ENCODE measurements at places on chromosomes 3 and 15.
A peak's percentile ranks its signal among the peaks of the same experiment; 100 is the strongest.

- DNase-seq = no peak
Observed at GRCh38 chr15:38609097-38609738, 44.6 kb upstream of the RASGRP1 start.

GRCh38 chr3:89613241-89613640, 505.8 kb downstream of the EPHA3 start:
- DNase-seq = no peak

DNA sequence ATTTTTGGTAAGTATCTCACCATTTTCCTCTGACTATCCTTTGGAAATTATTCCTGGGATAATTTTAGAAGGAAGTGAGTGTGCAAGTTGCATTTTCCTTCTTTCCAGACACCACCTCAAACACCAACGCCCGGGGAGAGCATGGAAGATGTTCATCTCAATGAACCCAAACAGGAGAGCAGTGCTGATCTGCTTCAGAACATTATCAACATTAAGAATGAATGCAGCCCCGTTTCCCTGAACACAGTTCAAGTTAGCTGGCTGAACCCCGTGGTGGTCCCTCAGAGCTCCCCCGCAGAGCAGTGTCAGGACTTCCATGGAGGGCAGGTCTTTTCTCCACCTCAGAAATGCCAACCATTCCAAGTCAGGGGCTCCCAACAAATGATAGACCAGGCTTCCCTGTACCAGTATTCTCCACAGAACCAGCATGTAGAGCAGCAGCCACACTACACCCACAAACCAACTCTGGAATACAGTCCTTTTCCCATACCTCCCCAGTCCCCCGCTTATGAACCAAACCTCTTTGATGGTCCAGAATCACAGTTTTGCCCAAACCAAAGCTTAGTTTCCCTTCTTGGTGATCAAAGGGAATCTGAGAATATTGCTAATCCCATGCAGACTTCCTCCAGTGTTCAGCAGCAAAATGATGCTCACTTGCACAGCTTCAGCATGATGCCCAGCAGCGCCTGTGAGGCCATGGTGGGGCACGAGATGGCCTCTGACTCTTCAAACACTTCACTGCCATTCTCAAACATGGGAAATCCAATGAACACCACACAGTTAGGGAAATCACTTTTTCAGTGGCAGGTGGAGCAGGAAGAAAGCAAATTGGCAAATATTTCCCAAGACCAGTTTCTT, 3.9 kb downstream of the NFKBIZ start:
- DNase-seq = no peak

GRCh38 chr15:52349052-52349700, 53.6 kb upstream of the MYO5C start:
- DNase-seq = peak; percentile 45

DNA sequence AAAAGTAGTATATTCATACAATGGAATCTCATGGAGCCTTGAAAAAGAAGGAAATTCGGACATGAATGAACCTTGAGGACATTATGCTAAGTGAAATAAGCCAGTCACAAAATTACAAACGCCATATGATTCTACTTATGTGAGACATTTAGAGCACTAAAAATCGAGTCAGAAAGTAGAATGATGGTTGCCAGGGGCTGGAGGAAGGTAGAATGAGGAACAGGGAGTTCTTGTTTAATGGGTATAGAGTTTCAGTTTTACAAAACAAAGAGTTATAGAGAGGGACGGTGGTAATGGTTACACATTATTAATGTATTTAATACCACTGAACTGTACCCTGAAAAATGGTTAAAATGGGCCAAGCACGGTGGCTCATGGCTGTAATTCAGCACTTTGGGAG, 19.5 kb downstream of the UBXN7 start:
- DNase-seq = no peak

DNA sequence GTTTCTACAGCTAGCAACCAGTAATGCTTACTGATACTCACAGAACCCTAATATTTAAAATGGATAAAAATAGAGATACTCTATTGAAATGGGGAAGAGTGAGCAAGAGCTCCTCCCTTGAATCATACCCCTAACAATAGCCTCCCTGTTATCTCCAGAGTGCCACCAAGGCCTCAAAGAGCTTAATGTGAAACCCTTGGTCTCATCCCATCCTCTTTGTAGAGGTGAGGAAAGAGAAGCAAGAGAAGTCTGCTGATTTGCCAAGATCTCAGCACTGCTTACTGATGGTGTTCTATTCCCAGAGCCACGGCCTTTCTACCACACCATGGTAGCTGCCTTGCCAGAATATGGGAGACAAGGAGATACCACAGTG, 463.4 kb upstream of the PROK2 start:
- DNase-seq = no peak

GRCh38 chr15:71225851-71226250, 110.6 kb downstream of the THSD4 start:
- DNase-seq = no peak

- peak; percentile 34 for DNase-seq
Observed at GRCh38 chr15:29676961-29677402, 145.3 kb downstream of the TJP1 start.

DNA sequence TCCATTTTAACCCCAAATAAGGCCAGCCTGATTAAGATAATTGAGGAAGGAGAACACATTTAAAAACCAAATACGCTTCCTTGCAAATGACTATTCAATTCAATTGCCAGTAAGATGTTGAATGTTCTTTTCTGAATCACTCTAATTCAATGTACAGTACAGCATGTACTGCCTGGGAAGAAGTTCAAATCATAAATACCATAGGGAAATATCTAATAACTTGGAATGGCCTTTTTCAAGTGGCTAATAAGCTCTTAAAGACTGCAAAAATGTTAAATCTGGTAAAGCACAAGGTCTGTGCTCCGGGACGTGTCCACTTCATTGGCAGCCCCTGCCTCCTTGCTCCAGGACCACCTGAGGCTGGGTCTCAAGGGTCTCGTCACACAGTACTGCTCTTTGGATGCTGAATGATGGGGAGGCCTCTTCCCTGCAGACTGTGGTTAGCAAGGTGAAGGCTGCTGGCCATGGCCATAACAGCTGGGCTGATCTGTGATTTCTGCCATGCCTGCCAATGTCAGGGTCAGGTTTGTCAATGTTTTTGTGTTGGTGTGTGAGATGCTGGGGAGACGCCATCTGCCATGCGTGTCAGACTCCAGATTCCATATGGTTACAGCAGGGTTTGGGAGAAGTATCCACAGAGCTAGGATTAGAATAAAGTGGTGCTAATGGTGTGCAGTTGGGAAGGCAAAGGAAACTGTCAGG, 300.5 kb downstream of the ADAMTS17 start:
- no peak for DNase-seq

GRCh38 chr3:105829229-105829628, 39.6 kb downstream of the CBLB start:
- DNase-seq = no peak

- DNase-seq = peak; percentile 46
Observed at GRCh38 chr15:40328176-40328575, 4.7 kb downstream of the INAFM2 start.

DNA sequence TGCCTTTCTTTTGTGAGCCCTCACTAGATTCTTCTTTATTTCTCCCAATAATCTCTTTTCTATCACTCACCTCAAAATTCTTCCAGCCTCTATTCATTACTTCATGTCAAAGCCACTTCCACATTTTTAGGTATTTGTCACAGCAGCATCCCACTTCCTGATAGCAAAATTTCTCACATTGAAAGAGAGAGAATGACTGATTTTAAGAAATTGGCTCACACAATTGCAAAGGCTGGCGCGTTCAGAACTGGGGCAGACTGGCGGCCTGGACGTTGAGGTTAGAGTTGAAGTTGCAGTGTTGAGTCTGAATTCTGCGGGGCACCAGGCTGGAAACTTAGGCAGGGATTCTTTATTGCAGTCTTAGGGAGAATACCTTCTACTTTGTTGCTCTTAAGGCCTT, 117.9 kb downstream of the LRRC28 start:
- no peak for DNase-seq

DNA sequence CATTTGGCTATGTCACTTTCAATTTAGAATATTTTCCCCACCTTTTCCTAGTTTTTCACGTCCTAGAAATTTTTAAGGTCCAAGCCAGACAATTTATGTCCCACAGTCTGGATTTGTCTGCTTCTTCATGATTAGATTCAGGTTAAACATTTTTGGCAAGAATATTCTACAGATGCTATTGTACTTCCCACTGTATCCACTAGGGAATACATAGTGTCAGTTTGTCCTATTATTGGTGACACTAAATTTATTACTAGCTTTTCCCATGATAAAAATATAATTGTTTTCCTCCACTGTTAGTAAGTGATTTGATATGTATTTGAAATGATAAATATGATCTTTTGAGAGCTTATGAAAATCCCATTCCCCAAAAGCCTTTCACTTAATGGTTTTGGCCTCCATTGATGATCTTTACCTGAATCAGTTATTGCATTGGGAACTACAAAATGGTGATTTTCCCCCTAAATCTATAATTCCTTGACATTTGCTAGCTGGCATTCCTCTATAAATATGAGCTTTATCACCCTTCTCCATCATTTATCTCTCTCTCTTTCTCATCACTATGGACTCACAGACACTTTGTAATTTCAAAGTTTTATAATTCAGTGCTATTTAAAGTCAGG, 8.3 kb downstream of the ARL14 start:
- DNase-seq = no peak

DNA sequence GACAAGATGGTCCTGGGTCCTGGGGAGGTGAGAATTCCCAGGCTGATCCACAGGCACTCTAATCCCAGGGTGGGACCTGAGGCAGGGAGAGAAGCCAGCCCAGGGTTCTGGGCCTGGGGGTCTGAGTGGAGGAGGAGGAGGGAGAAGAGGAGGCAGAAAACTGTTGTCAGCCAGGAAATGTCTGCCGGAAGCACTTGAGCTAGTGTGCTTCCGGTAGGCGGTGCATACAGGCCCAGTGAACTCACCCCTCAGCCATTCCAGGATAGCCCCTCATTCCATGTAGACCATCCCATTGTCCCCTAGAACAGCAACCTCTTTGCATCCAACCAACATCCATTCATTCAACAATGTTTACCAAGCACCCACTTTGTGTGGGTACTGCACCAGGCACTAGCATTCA, 47.9 kb upstream of the LCTL start:
- no peak for DNase-seq

- DNase-seq = no peak
Observed at GRCh38 chr3:190865419-190865818, 2.9 kb upstream of the GMNC start.

DNA sequence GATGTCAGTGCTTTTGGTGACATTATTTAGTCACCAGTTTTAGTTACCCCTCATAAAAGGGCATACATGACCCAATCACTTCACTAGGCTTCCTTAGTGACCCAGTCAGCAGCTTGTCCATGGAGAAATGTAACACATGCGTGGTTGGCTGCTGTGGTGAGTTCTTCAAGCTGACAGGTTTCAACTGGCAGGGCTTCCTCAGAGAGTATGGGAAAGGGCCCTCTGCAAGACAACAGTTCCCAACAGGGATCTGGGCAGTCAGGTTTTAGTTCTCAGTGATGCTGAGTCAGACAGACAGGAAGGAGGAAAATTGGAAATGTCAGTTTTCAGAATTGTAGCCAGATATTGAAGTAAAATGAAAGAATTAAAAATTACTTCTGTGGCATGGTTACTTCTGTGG, 282.5 kb downstream of the TBL1XR1 start:
- peak; percentile 78 for DNase-seq

DNA sequence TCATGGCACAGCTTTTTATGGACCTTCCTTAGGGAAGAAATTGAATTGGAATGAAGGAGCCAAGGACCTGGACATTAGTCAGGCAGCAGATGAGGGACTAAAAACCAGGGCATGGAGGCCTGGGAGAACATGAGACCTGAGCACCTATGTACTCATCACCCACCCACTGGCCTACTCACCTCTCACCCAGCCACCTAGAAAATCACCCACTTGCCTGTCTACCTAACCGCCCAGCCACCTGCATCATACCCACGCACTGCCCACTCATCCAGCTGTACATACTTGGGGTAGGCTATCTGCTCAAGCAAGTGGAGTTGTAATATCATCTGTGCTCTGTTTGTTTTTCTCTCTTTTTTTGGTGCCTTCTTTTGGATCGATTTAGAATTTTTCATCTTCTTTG, 65.3 kb upstream of the SLCO2A1 start:
- no peak for DNase-seq

GRCh38 chr15:62672268-62672667, 370.3 kb upstream of the TPM1 start:
- no peak for DNase-seq

DNA sequence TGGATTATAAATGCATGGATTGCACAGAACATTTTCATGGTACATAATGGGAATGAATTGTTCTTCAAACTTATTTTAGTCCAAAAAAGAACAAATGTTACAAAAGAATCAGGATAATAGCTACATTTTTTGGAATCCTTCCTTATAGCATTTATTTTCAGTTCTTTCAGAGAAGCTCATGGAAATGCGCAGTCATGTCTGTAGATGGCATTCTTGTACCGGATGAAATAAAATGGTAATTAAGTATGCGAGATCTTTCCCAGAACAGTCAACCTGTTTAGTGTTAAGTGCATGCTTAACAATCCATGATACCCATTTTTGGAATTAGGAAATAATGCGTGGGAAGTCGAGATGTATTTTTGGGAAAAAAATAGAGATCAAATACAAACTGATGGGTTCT, 38.2 kb upstream of the GOLGA8B start:
- peak; percentile 20 for DNase-seq

DNA sequence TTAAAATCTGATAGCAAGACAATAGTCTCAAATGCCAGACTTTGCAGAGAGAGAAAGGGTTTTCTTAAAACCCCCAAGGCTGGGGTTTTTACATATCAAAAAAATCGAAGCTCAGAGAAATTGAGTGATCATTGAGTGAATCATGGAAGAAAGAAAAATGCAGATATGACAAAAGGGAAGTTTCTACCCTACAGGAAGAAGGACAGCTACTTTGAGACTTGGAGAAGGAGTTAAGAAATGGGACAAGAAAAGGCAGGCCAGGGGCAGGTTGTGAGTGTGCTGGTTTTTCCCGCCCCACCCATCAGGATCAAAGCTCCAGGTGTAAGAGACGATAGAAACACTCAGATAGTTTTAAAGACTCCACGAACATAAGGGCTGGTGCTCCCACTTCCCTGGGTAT, 18.6 kb downstream of the TMEM158 start:
- peak; percentile 58 for DNase-seq

GRCh38 chr3:8893001-8893400, 70.3 kb downstream of the RAD18 start:
- DNase-seq = no peak

DNA sequence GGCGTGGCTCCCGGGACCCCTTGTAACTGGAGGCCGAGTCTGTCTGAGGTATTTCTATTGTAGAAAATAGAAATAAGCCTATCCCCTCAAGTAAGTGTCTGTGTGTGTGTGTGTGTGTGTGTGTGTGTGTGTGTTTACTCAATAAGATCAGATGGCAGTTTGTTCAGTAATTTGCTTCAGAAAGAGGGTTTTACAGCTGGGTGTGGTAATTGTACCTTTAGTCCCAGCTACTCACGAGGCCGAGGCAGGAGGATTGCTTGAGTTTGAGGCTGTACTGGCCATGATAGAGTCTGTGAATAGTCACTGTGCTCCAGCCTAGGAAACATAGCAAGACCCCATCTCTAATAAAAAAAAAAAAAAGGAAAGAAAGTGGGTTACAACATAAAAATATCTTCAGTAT, 8.7 kb downstream of the SPINT1 start:
- DNase-seq = no peak

- DNase-seq = peak; percentile 72
Observed at GRCh38 chr3:197117114-197117513, 87.5 kb upstream of the MELTF start.

GRCh38 chr3:15017191-15017590, 47.9 kb downstream of the MRPS25 start:
- no peak for DNase-seq
